ENCODE measurements at places on chromosomes 4 and X.

- no peak for DNase-seq
These were observed 14.2 kb upstream of the FGF16 start for GRCh38 chrX:77433001-77433400.

DNA sequence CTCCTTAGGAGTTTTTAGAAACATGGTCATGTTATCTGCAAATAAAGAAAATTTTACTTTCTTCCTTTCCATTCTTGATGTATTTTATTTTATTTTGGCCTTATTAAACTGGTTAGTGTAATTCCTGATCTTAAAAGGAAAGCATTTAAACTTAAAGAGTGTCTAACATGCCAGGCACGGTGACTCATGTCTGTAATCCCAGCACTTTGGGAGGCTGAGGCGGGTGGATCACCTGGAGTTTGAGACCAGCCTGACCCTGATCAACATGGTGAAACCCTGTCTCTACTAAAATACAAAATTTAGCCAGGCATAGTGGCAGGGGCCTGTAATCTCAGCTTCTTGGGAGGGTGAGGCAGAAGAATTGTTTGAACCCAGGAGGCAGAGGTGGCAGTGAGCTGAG lies 281.3 kb downstream of the PTTG2 start:
- DNase-seq = no peak

GRCh38 chr4:169179609-169180521 lies 90.9 kb downstream of the SH3RF1 start:
- no peak for DNase-seq

GRCh38 chr4:83723609-83724008 lies 187.7 kb downstream of the GPAT3 start:
- no peak for DNase-seq

DNA sequence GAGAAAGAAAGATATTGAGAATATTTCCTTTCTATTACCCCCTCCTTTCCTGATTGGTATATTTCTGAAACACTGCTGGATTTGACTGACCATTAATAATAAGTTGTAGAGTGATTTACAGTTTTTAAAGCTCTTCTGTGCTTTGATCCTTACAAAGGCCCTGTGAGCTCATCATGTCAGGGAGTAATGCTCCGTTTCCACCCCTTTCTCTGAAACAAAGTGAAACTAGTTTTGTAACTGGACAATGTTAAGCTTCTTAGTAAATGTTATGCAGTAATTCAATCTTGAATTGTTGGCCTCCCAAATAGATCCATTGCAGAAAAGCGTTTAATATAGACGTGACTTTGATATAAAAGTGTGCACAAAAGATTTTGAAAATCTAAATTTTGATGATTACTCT lies 190.1 kb upstream of the GNPDA2 start:
- DNase-seq = no peak

GRCh38 chr4:112069110-112069509 lies 76.1 kb upstream of the FAM241A start:
- no peak for DNase-seq

- DNase-seq = no peak
These were observed 587 bp downstream of the CD99 start for GRCh38 chrX:2691543-2692220.

- no peak for DNase-seq
These were observed 37.3 kb downstream of the ARHGAP6 start for GRCh38 chrX:11628399-11628798.

DNA sequence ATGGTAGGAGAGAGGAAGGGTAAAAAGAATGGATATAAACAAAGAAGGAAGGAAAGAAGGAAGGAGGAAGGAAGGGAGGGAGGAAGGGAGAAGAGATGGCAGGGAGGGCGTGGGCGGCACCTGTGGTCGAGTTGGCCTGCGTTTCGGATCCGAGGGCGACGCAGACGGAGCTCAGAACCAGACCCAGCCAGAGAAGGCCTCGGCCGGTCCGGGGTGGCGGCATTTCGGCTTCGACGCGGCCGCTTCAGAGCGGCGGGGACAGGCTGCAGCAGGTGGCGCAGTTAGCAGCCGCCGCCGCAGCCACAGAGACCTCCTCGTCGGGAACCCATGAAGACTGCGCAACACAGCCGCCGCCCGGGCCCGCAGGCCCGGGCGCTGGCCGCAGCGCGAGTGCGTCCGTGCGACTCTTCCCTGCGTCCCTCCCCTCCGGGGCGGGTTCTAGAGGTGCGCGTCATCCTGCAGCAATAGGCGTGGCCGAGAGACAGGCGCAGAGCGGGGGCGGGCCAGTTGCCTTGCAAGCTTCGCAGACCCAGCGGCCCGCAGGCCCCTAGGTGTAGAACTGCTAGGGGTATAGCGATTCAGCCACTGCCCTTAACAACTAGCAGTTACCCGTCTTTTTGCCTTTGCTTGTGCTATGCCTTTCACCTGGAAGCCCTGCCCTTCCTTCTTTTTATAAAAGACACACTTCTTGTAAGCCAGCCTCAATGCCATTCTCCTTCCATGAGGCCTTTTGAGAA lies at the start of gene IDS:
Gene IDS, minus strand, starts transcription at position 392 of the 737 bp plus-strand sequence. Its CDS starts 169 bp downstream, at position 223.
- DNase-seq = peak; percentile 49

- no peak for DNase-seq
These were observed 148.1 kb upstream of the SPANXN1 start for GRCh38 chrX:145099204-145099603.

GRCh38 chr4:104574371-104574770 lies 79.7 kb upstream of the CXXC4 start:
- DNase-seq = no peak

DNA sequence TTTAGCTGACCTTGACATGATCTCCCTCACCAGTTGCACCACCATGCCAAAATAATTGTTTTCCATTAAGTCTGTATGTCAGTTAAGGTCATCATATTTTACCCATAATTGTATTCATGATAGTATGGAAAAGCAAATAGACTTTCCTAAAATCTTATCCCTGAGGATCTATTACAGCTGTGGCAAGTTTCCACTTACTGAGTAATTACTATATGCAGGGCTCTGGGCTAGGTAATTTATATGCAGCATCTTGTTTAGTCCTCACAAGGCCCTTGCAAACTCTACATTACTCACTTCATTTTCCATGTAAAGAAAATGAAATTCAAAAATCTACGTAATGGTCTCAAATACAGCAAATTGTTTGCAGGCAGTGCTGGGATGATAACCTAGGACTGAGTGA lies 34.8 kb downstream of the YIPF7 start:
- no peak for DNase-seq

- no peak for DNase-seq
These were observed 334.6 kb upstream of the PPARGC1A start for GRCh38 chr4:24224446-24224845.

DNA sequence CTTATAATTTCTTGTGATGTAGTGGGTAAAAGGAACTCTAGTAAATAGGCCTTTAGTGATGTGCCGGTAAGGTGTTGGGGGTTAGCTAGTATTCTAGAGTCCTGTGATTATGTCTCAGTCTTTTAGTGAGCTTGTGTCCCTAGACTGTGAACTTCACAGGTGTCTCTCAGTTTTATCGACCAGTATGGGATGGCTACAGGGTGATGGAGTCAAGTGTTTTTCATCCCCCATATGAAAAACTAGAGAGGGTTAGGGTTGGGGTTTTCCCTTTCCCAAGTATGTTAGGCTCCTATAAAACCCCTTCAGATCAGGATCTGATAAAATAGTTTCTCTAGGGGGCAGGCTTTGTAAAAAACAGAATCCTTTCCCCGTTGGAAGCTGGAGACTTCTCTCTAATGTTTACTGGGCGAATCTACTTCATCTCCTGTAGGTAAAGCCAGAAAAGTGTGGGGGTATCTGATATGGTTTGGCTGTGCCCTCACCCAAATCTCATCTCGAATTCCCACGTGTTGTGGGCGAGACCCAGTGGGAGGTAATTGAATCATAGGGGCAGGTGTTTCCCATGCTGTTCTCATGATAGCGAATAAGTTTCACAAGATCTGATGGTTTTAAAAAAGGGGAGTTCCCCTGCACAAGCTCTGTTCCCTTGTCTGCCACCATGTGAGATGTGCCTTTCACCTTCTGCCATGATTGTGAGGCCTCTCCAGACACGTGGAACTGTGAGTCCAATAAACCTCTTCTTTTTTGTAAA lies 120.8 kb downstream of the DTHD1 start:
- no peak for DNase-seq

DNA sequence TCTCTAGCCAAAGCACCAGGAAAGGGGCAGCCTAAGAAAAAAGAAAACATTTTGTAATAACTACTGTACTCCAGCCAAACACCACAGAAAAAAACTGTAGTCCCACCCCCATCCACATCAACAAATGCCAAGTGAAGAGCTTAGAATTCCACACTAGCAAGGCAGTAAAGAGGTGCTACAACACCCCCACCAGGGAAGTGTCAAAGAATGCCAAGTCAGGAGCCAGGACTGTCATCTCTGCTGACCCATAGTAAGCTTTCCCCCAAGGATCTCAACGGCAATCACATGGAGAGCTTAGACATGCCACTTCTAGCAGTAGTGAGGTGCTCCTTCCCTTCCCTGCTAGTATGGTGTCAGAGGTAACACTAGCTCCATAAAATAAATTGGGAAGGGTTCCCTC lies 34.4 kb upstream of the CCDC160 start:
- no peak for DNase-seq

GRCh38 chr4:81818385-81818920 lies 346.7 kb upstream of the RASGEF1B start:
- DNase-seq = no peak

DNA sequence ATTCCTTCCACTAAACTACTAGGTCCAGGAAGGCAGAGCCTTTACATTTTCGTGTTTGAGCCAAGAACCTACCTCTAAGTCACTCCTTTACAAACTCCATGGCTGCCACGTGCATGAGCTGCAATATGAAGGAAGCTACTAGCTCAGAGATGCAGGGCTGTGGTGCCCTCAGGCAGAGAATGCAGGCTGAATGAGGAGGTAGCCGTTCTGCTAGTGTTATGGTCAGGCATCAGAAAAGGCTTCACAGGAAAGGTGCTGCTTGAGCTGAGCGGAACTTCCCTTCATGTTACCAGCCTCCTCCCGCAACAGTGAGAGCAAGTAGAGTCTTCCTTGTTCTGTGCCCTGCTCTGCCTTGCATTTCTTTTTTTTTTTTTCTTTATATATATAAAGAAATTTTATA lies 148.3 kb upstream of the PACRGL start:
- no peak for DNase-seq

DNA sequence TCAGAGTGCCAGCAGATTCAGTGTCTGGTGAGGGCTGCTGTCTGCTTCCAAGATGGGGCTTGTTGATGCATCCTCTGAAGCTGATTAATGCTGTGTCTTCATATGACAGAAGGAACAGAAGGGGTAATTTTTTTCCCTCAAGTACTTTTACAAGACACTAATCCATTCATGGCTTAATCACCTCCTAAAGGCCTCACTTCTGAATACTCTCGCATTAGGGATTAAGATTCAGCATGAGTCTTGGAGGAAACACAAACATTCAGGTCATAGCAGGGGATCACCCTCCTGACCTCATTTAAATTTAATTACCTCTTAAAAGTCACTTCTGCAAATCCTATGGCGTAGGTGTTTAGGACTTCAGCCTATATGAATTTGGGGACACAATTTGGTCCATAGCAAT lies 1145.5 kb upstream of the PCDH10 start:
- DNase-seq = no peak

DNA sequence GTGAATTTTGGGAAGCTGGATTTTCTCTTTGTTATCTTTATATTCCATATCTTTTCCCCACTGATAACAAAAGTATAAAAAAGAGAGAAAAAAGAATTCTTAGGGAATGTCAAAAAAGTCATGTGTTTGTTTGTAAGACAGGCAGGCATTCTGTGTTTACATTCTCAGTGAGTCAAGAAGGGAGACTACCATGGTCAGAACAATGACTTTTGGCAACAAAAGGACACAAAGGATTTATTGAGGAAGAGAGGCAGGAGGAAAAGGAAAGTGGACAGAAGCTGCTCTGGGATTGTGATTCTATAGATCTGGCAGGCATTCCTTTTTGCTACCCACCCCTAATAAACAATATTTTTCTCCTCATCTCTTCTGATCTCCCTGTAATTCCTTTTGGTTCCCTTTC lies 5.9 kb upstream of the ANK2 start:
- DNase-seq = no peak

DNA sequence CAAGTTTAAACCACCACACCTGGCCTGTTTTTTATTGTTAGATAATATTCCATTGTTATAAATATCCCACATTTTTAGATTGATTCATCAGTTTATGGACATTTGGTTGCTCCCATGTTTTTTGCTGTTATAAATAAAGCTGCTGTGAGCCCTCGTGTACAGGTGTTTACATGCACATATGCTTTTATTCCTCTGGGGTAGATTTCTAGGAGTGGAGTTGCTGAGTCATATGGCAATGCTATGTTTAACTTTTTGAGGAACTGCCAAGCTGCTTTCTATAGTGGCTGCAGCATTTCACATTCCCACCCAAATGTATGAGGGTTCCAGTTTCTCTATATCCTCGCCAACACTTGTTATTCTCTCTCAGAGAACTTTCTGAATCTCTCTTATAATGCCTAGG lies 90.5 kb downstream of the TBL1X start:
- DNase-seq = no peak

DNA sequence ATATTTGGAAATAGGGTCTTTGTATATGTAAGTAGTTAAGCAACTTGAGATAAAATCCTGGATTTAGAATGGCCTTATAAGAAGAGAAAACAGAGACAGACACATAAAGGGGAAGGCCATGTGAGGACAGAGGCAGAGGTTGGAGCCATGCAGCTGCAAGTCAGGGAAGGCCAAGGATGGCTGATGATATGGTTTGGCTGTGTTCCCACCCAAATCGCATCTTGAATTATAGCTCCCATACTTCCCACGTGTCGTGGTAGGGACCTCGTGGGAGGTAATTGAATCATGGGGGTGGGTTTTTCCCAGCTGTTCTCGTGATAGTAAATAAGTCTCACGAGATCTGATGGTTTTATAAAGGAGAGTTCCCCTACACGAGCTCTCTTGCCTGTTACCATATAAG lies 76.3 kb downstream of the STK32B start:
- no peak for DNase-seq

GRCh38 chr4:47493238-47494123 lies 8.4 kb downstream of the ATP10D start:
- DNase-seq = no peak
